ENCODE measurements at places on chromosomes 4 and X. TPM values are rescaled to one million over a fixed set of nuclear protein-coding genes. Genes with fewer than 3 reads are reported as not detected.

- DNase-seq, result no peak
These were observed 8.3 kb downstream of the GPRIN3 start for GRCh38 chr4:89299153-89299791.

DNA sequence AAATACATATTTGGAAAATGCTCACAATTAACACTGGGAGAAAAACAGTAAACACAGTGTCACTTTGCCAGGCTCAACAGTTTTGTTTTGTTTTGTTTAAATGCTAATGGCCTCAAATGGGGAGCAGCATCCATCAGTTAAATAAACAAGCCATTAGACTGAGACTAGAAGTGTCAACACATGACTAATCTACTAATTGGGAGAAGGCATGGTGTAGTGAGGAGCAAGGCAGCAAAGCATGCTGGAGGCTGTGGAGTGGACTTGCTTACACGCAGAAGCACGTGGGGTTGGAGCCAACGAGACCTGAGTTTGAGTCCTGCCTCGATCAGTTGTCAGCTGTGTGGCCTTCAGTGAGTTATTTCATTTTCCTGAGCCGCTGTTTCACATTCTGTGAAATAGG lies 29.0 kb downstream of the UTP14A start:
- no peak for DNase-seq

GRCh38 chr4:4339504-4340085 lies 47.3 kb upstream of the NSG1 start:
- DNase-seq, result no peak

GRCh38 chrX:132426695-132427281 lies 62.0 kb downstream of the MBNL3 start:
- no peak for DNase-seq

- no peak for DNase-seq
These were observed 75.7 kb upstream of the ARHGAP24 start for GRCh38 chr4:85399270-85399669.

The PDCL2 gene
- not detected for total RNA-seq

The SHROOM3 gene
- 10.0 TPM for total RNA-seq

Measured in MG63 (cell line).